ENCODE measurements at places on chromosomes 13 and 19. TPM values are rescaled to one million over a fixed set of nuclear protein-coding genes. Genes with fewer than 3 reads are reported as not detected.

Gene ATP4A
- total RNA-seq: not detected

Gene TLE6
- total RNA-seq: 0.93 TPM

Gene ONECUT3
- not detected for total RNA-seq

DNA sequence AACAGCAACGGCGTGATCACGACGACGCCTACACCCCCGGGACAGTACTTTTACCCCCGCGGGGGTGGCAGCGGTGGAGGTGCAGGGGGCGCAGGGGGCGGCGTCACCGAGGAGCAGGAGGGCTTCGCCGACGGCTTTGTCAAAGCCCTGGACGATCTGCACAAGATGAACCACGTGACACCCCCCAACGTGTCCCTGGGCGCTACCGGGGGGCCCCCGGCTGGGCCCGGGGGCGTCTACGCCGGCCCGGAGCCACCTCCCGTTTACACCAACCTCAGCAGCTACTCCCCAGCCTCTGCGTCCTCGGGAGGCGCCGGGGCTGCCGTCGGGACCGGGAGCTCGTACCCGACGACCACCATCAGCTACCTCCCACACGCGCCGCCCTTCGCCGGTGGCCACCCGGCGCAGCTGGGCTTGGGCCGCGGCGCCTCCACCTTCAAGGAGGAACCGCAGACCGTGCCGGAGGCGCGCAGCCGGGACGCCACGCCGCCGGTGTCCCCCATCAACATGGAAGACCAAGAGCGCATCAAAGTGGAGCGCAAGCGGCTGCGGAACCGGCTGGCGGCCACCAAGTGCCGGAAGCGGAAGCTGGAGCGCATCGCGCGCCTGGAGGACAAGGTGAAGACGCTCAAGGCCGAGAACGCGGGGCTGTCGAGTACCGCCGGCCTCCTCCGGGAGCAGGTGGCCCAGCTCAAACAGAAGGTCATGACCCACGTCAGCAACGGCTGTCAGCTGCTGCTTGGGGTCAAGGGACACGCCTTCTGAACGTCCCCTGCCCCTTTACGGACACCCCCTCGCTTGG, 966 bp downstream of the JUNB start:
- DNase-seq: peak; percentile 93

- DNase-seq: no peak
Measured at GRCh38 chr19:5333581-5334365, 6.8 kb downstream of the PTPRS start.

DNA sequence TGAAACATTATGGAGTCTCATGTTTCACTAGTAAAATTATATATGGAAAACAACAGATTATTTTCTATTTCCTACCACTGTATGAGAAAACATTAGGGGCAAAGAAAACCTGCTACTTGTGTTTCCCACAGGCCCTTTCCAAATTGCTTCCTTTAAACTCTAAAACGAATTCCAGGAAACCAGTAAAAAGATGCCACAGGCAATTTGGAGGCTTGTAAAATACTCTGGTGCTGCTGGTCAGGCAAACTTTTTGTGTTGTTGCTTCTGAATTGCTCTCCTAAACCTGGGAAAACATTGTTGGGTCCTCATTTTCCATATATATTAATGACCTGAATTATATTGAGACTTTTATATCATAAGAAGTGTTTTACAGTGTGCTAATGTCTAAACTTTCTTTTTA, 141.5 kb downstream of the TDRD3 start:
- DNase-seq: no peak

DNA sequence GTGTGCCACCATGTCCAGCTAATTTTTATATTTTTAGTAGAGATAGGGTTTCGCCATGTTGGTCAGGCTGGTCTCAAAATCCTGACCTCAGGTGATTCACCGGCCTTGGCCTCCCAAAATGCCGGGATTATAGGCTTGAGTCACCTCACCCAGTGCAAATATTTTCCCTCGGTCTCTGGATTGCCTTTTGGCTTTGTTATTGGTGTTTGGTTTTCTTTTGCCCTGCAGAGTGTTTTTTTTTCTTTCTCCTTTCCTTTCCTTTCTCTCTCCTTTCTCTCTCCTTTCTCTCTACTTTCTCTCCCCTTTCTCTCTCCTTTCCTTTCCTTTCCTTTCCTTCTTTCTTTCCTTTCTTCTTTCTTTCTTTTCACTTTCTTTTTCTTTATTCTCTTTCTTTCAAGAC, 33.2 kb downstream of the KDM4B start:
- no peak for DNase-seq
